Right renal cortex interstitium (tissue), 3 donors: ENCODE measurements at places on chromosomes 7 and 10.

GRCh38 chr7:101236292-101236835, 1.2 kb downstream of the CLDN15 start:
- no peak for DNase-seq

- DNase-seq = no peak
These were observed 28.0 kb downstream of the NUDT1 start for GRCh38 chr7:2269991-2270460.

- DNase-seq = no peak
These were observed 726.8 kb downstream of the GRM8 start for GRCh38 chr7:126525906-126526305.

- DNase-seq = no peak
These were observed 29.2 kb downstream of the KIAA1549 start for GRCh38 chr7:138951953-138952352.

DNA sequence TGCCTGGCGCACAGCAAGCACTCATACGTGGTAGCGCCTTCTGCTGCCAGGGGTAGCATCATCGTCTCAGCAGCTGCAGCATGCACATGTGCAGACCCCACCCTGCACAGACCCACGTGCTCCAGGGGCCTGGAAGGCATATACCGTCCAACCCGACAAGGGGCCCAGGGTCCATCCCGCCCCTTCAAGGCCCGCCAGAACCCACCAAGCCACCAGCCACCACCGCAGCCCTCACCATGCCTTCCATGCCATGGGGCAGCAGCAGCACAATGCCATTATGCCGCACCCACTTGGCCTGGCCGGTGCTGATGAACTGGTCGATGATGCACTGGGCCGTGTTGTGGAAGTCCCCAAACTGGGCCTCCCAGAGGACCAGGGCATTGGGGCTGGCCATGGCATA, 22.7 kb downstream of the OGDHL start:
- no peak for DNase-seq

- DNase-seq = no peak
These were observed 122.3 kb upstream of the CARD11 start for GRCh38 chr7:3165681-3166580.

- no peak for DNase-seq
These were observed 7.0 kb upstream of the CALD1 start for GRCh38 chr7:134772401-134772800.

- no peak for DNase-seq
These were observed 58.6 kb upstream of the CNTNAP2 start for GRCh38 chr7:146057958-146058357.

DNA sequence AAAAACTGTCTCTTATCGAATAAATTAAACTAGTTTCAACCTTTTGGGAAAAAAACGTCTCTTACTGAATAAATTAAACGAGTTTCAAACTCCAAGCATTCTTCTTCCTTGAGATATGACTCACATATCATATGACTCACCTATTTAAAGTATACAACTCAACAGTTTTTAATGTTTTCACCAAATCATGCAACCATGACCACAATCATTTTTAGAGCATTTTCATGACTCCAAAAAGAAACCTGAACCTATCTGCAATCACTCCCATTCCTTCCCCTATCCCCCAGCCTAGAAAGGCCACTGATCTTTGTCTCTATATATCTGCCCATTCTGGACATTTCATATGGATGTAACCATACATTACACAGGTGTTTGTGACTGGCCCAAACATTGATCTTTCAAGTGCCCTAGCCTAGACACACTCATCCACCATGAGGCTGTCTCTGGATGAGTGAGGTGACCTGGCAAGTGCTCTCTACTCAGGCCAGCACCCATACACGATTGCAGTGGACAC, 115.3 kb downstream of the PIP4K2A start:
- DNase-seq = no peak

DNA sequence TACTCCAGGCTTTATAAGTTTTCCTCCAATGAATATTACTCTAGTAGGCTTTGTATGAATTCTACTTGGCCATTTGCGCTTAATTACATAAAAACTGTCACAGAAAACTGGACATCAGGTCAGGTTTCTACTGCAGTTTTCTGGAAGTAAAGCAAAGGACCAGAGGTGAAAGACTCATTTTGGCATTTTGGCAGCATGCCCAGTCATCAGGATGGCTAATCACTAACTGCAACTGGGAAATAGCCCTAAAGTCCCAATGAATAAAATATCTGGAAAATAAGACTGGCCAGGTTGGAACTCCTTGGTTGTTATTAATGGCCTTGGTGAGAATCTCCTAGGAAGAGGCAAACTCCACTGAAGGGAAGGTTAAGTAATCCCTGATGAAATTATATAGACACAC, 75.5 kb downstream of the COPG2 start:
- DNase-seq = no peak

- no peak for DNase-seq
These were observed 37.5 kb downstream of the PWWP2B start for GRCh38 chr10:132434405-132435005.

GRCh38 chr7:108455551-108455997, 662 bp downstream of the NRCAM start:
- peak; percentile 16 for DNase-seq

DNA sequence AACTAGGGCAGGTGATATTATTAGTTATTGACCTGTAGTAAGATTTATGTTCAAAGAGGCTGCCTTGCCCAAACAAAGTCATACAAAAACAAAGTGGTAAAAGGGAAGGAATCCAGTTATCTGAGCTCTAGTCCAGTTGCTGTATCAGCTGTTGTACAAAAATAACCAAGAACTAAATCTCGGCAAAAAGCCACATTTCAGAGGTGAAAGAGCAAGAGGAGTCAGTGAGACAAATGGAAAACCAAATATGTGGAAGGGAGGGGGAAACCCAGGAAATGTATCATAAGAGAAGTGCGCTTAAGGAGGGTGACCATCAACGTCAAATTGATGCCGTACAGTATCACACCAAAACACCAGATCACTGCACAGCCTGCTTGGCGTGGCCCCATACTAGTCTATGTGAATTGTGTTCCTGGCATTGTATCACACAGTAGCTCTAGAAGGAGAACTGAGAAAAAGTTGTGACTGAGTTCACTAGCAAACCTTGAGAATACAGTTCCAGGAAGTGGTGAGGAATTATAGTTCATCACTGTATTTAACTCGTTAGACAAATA, 6.4 kb downstream of the AGBL3 start:
- DNase-seq = no peak

DNA sequence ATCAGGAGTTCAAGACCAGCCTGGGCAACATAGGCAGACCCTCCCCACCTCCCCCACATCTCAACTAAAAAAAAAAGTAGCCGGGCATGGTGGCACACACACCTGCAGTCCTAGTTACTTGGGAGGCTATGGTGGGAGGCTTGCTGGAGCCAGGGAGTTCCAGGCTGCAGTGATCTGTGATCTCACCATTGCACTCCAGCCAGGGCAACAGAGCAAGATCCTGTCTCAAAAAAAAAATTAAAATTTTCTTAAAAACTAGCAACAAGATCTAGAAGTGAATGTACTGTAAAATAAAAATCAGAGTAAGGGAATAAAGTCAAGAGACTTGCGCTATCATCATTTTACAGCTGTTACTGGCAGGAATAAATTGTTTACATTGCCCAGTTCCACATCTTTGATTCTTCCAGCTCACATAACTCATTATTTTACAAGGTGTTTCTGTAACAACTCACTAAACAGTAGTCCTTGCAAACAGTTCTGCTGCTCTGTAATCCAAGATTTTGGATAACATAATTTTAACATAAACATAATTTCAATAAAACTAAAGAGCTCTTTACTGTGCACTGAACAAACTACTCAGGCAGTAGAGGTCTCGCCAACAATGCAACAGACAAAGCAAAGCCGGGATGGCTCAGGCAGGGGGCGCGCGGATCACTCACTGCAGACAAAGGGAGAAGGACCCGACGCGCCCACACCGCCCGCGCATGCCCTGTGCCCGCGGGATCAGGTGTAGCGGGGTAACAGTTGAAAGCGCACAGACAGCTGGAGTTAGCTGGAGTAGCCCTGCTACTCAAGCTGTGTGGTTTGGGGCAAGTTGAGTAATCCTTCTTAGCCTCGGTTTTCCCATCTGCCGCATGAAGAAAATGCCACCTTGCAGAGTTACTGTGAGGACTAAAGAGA, 73.3 kb upstream of the NFE2L3 start:
- DNase-seq = no peak

DNA sequence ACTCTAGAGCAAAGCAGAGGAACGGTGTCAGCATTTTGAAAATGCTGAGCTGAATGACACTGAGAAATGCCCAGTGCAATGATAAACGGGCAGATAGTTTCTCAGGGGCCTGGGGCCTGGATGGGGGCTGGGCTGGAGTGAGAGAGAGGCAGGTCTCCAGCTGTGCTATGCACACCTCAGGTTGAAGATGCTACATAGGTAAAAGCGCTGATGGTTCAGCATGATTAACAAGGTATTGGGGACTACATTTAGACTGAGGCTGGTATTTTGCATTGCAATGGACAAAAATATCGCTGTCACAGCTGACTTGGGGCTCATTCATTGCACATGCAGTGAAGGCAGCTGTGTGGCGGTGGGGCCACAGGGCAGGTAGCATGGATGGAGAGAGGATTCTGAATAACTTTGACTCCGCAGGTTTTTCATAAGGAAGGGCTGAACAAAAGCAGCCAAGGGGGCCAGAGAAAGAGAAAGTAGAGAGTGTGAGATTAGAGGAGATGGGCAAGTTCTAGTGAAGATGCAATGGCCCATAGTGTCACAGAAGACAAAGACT, 290.8 kb upstream of the ZNF32 start:
- no peak for DNase-seq

DNA sequence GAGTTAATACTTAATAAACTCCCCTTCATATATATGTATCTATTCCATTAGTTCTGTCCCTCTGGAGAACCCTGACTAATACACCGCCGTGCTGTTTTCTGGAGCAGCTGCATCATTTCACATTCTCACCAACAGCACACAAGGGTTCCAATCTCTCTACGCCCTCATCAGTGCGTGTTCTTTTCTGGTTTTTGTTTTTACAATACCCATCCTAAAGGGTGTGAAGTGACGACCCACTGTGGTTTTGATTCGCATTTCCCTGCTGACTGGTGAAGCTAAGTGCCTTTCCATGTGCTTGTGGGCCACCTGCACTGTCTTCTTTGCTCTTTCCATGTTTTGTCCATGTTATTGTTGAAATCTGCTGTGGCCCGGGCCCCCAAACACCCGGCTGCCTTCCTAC, 11.0 kb upstream of the INSIG1 start:
- DNase-seq = no peak

DNA sequence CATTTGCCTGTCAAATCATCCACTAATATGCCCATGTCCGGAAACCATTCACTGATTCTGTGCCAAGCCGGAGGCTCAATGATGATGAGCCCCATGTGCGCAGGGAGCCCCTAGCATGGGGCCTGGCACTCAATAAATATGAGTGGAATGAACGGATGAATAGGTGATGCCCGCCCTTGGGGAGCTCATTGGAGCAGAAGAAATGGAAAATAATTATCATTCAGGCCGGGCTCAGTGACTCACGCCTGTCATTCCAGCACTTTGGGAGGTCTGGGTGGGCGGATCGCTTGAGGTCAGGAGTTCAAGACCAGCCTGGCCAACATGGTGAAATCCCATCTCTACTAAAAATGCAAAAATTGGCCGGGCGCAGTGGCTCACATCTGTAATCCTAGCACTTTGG, 11.0 kb downstream of the RHBDD2 start:
- no peak for DNase-seq
